ENCODE measurements at places on chromosomes 5 and 9. TPM values are rescaled to one million over a fixed set of nuclear protein-coding genes. Genes with fewer than 3 reads are reported as not detected.

CCNO gene
- total RNA-seq: not detected

C5orf52 gene
- not detected for total RNA-seq

DMRTA1 gene
- 0.28 TPM for total RNA-seq

INSL4 gene
- not detected for total RNA-seq

LRRC19 gene
- total RNA-seq: not detected

ASB6 gene
- 10.0 TPM for total RNA-seq

CARD9 gene
- total RNA-seq: 2.2 TPM

REEP2 gene
- total RNA-seq: 17.5 TPM

PCDHB7 gene
- total RNA-seq: 0.71 TPM

HRH2 gene
- total RNA-seq: not detected

INSL6 gene
- total RNA-seq: not detected

LCNL1 gene
- total RNA-seq: 3.4 TPM

All from smooth muscle cell of bladder (primary cell).